Ovary (tissue), 10 donors: ENCODE measurements at places on chromosomes 5 and 9. TPM values are rescaled to one million over a fixed set of nuclear protein-coding genes. Genes with fewer than 3 reads are reported as not detected.

NIPAL4 gene
- total RNA-seq, result not detected

MGAT4B gene
- total RNA-seq, result 61.3 TPM

MYMK gene
- not detected for total RNA-seq

CDC20B gene
- not detected for total RNA-seq

SHISAL2B gene
- not detected for total RNA-seq

LEAP2 gene
- 1.0 TPM for total RNA-seq

ORM2 gene
- not detected for total RNA-seq

GABBR2 gene
- not detected for total RNA-seq

SLC6A18 gene
- total RNA-seq, result not detected

GRCh38 chr9:13962006-13962405 is 351.9 kb downstream of the NFIB start:
- H3K27ac ChIP-seq, result no peak overlapping the region
- no peaks in the 10 kb centered on the region for H3K27me3 ChIP-seq
- peaks cover 2% of the 10 kb centered on the region for H3K4me1 ChIP-seq
- no peaks in the 10 kb centered on the region for H3K36me3 ChIP-seq
- no peak overlapping the region for H3K4me3 ChIP-seq

- H3K27ac ChIP-seq, result no peak overlapping the region
- no peaks in the 10 kb centered on the region for H3K4me1 ChIP-seq
- no peaks in the 10 kb centered on the region for H3K27me3 ChIP-seq
- peak overlapping the region; percentile 62 for H3K4me3 ChIP-seq
- no peaks in the 10 kb centered on the region for H3K36me3 ChIP-seq
Measured at GRCh38 chr5:65928322-65928752, 2.0 kb downstream of the ERBIN start.

GRCh38 chr5:102737805-102738469 is 17.2 kb upstream of the PAM start:
- no peak overlapping the region for H3K27ac ChIP-seq
- DNase-seq, result no peak
- H3K27me3 ChIP-seq, result no peaks in the 10 kb centered on the region
- H3K4me1 ChIP-seq, result no peaks in the 10 kb centered on the region

- DNase-seq, result no peak
- H3K27ac ChIP-seq, result no peak overlapping the region
- no peak overlapping the region for H3K4me3 ChIP-seq
- no peaks in the 10 kb centered on the region for H3K27me3 ChIP-seq
- H3K4me1 ChIP-seq, result no peaks in the 10 kb centered on the region
- no peaks in the 10 kb centered on the region for H3K36me3 ChIP-seq
Measured at GRCh38 chr5:27377626-27378025, 339.2 kb upstream of the CDH9 start.

GRCh38 chr5:153753645-153754432 is 263.4 kb downstream of the GRIA1 start:
- no peaks in the 10 kb centered on the region for H3K27me3 ChIP-seq
- H3K36me3 ChIP-seq, result no peaks in the 10 kb centered on the region
- H3K4me3 ChIP-seq, result no peak overlapping the region
- no peaks in the 10 kb centered on the region for H3K4me1 ChIP-seq
- no peak overlapping the region for H3K27ac ChIP-seq

GRCh38 chr9:33942471-33943083 is 106.1 kb downstream of the UBAP2 start:
- no peak overlapping the region for H3K27ac ChIP-seq
- H3K4me1 ChIP-seq, result peaks cover 3% of the 10 kb centered on the region
- no peak for DNase-seq
- no peaks in the 10 kb centered on the region for H3K27me3 ChIP-seq
- H3K36me3 ChIP-seq, result no peaks in the 10 kb centered on the region
- H3K4me3 ChIP-seq, result no peak overlapping the region

DNA sequence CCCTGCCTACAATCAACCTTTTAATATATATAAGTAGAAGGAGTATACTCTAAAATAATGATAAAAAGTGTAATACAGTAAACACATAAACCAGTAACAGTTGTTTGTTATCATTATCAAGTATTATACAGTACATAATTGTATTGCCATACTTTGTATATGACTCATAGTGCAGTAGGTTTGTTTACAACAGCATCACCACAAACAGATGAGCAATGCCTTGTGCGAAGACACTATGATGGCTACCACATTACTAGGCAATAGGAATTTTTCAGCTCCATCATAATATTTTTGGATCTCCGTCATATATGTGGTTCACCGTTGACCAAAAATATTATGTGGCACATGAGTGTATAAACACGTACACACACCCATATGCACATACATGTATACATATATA is 69.7 kb upstream of the APC start:
- no peak overlapping the region for H3K27ac ChIP-seq
- no peak for DNase-seq
- no peaks in the 10 kb centered on the region for H3K4me1 ChIP-seq
- no peaks in the 10 kb centered on the region for H3K36me3 ChIP-seq
- H3K27me3 ChIP-seq, result no peaks in the 10 kb centered on the region

DNA sequence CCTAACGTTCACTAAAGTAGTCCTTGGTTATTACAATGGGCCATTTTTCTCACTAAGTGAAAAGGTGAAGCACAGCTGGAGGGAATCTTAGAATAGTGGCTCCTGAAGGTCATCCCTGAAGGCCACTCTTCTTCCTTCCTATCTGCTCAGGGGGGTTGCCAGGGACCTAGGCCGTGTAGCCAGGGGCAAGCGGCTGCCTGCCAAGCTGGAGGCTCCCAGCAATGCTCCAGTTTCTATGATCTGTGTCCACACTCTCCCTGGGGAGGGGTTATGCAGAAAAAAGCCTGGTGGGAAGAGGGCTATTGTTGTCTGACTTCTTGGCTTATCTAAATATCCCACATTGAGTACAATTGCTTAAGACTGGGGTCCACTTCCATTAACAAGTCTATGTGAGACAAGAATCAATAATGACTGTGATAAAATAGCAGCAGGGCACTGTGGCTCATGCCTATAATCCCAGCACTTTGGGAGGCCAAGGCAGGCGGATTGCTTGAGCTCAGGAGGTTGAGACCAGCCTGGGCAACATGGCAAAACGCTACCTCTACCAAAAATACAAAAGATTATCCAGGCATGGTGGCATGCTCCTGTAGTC is 3.8 kb downstream of the NMRK1 start:
- H3K4me3 ChIP-seq, result no peak overlapping the region
- H3K36me3 ChIP-seq, result no peaks in the 10 kb centered on the region
- DNase-seq, result no peak
- no peaks in the 10 kb centered on the region for H3K27me3 ChIP-seq
- H3K4me1 ChIP-seq, result peaks cover 7% of the 10 kb centered on the region

- no peak overlapping the region for H3K4me3 ChIP-seq
- no peaks in the 10 kb centered on the region for H3K4me1 ChIP-seq
- no peak overlapping the region for H3K27ac ChIP-seq
- DNase-seq, result no peak
- no peaks in the 10 kb centered on the region for H3K27me3 ChIP-seq
Measured at GRCh38 chr5:78776637-78777036, 128.1 kb upstream of the LHFPL2 start.

DNA sequence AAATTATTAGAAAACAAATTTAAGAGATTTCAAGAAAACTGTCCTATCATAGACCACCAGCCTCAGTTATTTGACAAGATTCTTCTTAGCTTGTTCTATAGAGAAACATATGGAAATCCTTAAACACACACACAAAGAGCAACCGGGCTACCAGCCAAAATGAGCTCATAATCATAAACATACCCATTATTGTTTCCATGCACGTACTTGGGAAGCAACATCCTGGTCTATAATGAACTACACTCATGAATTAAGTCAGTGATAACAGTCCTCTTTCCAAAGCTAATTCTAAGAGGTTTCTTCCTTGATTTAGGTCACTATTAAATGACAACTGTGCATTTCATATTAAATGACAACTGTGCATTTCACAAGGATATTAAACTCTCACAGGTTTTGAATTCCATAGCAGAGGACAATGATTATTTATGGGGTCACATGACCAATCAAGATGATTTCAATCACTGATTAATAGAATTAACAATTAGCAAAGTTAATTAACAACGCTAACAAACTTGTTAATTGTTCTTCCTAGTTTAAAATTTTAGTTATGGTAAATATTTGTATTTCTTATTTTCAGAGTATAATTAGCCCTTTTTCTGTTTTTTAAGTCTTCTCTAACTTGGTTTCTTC is 77.0 kb downstream of the OXCT1 start:
- H3K36me3 ChIP-seq, result no peaks in the 10 kb centered on the region
- DNase-seq, result no peak
- H3K4me3 ChIP-seq, result no peak overlapping the region
- H3K27me3 ChIP-seq, result no peaks in the 10 kb centered on the region
- no peak overlapping the region for H3K27ac ChIP-seq
- peaks cover 14% of the 10 kb centered on the region for H3K4me1 ChIP-seq

GRCh38 chr9:120916588-120916987 is 10.0 kb downstream of the TRAF1 start:
- H3K27me3 ChIP-seq, result no peaks in the 10 kb centered on the region
- peak; percentile 90 for DNase-seq
- H3K27ac ChIP-seq, result peak overlapping the region; percentile 46
- H3K4me1 ChIP-seq, result peaks cover 7% of the 10 kb centered on the region

DNA sequence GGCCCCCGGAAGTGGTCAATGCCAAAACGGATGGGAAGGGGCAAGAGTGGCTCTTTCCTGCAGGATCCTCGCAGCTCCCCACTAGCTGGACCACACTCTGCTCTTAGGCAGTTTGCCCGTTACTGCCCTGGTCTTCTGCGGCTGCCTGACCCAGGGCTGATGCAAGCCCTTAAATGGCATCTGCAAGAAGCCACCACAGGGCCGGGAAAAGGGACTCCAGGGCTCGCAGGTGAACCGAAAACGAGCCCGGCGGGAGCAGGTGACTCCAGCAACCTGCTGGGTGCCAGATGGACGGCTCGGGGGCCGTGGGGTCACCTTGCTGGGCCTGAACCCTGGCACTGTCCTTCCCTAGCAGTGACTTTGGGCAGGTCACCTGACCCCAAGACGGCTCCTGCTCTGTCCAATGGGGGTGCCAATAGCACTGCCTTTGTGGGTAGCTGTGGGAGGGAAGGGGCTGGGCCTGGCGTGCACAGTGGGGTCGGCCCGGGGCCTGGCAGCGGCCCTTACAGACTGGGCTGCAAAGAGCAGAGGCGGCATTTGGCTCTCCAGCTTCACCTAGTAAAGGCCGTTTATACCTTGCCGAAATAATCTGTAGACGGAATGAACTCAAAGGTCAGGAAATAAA is 1.3 kb downstream of the TMEM250 start:
- H3K27me3 ChIP-seq, result no peaks in the 10 kb centered on the region
- no peak for DNase-seq
- H3K4me3 ChIP-seq, result peak overlapping the region; percentile 73
- no peaks in the 10 kb centered on the region for H3K36me3 ChIP-seq
- peak overlapping the region; percentile 95 for H3K27ac ChIP-seq
- peaks cover 5% of the 10 kb centered on the region for H3K4me1 ChIP-seq

GRCh38 chr9:27086818-27087680 is 22.0 kb upstream of the TEK start:
- H3K36me3 ChIP-seq, result no peaks in the 10 kb centered on the region
- peak overlapping the region; percentile 2 for H3K27ac ChIP-seq
- no peaks in the 10 kb centered on the region for H3K27me3 ChIP-seq
- peaks cover 3% of the 10 kb centered on the region for H3K4me1 ChIP-seq
- no peak overlapping the region for H3K4me3 ChIP-seq

GRCh38 chr9:13642646-13643045 is 363.2 kb upstream of the MPDZ start:
- DNase-seq, result no peak
- H3K4me3 ChIP-seq, result no peak overlapping the region
- no peaks in the 10 kb centered on the region for H3K36me3 ChIP-seq
- H3K27ac ChIP-seq, result no peak overlapping the region
- no peaks in the 10 kb centered on the region for H3K4me1 ChIP-seq

- no peak overlapping the region for H3K4me3 ChIP-seq
- no peak overlapping the region for H3K27ac ChIP-seq
- no peaks in the 10 kb centered on the region for H3K27me3 ChIP-seq
- H3K4me1 ChIP-seq, result no peaks in the 10 kb centered on the region
Measured at GRCh38 chr5:66223637-66224036, 79.5 kb downstream of the SREK1 start.

- H3K27me3 ChIP-seq, result no peaks in the 10 kb centered on the region
- no peaks in the 10 kb centered on the region for H3K36me3 ChIP-seq
- H3K4me3 ChIP-seq, result no peak overlapping the region
- no peaks in the 10 kb centered on the region for H3K4me1 ChIP-seq
- H3K27ac ChIP-seq, result no peak overlapping the region
- no peak for DNase-seq
Measured at GRCh38 chr5:146902471-146902870, 23.9 kb upstream of the PPP2R2B start.

DNA sequence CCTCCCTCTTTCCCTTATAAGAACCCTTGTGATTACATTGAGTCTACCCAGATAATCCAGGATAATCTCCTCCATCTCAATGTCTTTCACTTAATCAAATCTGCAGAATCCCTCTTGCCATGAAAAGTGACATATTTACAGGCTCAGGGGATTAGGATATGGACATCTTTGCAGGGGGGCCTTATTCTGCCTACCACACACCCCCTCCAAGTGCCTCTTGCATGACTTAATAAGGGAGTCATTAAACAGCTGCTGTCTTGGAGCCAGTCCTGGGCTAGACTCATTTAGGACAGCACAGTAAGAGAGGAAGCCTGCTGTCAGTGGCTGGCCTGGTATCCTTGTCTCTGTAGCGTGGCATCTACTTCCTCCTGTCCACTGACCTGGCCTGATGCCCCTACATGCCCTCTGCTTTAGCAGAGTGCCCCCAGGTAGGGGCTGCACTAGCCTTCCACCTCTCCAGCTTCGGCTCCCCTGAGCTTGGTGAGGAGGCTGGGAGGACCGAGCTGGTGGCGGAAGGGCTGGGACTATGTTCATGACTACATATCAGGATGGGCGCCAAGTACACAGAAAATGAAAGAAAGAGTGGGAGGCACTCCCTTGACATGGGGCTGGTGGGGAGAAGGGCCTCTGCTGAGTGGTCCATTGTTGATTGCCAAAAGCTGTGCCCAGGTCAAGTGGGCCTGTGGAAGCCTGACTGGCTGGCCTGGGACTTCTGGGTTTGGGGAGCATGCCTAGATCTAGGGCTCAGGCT is 17.2 kb downstream of the ENHO start:
- DNase-seq, result no peak
- no peaks in the 10 kb centered on the region for H3K27me3 ChIP-seq
- H3K4me1 ChIP-seq, result peaks cover 5% of the 10 kb centered on the region
- no peak overlapping the region for H3K4me3 ChIP-seq
- no peak overlapping the region for H3K27ac ChIP-seq

GRCh38 chr5:61549530-61549929 is 217.5 kb downstream of the ZSWIM6 start:
- H3K4me1 ChIP-seq, result no peaks in the 10 kb centered on the region
- no peak overlapping the region for H3K27ac ChIP-seq
- DNase-seq, result no peak
- H3K4me3 ChIP-seq, result no peak overlapping the region

GRCh38 chr5:172421-172820 is 18.9 kb upstream of the LRRC14B start:
- H3K36me3 ChIP-seq, result no peaks in the 10 kb centered on the region
- H3K27me3 ChIP-seq, result no peaks in the 10 kb centered on the region
- no peak overlapping the region for H3K4me3 ChIP-seq
- H3K27ac ChIP-seq, result no peak overlapping the region

DNA sequence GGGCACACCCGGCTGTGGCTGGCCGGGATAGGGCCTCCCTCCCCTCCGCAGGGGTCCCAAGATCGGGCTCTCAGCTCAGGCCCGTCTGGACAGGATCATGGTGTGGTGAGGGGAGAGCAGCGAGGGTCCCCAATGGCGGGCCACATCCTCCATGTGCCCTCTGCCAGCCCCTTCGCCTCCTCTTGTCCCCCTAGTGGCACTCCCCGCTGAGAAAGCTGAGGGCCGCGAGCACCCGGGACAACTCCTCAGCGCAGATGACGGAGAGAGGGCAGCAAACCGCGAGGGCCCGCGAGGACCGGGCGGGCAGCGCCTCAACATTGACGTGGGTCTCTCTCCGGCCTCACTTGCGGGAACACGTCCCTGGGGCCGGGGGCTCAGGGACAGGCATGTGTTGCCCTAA is 24.6 kb downstream of the NKD2 start:
- no peaks in the 10 kb centered on the region for H3K27me3 ChIP-seq
- H3K4me3 ChIP-seq, result no peak overlapping the region
- no peaks in the 10 kb centered on the region for H3K4me1 ChIP-seq
- H3K27ac ChIP-seq, result no peak overlapping the region
- no peaks in the 10 kb centered on the region for H3K36me3 ChIP-seq
